Sciatic nerve (tissue), 2 donors: ENCODE measurements at places on chromosomes 3 and 15. TPM values are rescaled to one million over a fixed set of nuclear protein-coding genes. Genes with fewer than 3 reads are reported as not detected.

DNA sequence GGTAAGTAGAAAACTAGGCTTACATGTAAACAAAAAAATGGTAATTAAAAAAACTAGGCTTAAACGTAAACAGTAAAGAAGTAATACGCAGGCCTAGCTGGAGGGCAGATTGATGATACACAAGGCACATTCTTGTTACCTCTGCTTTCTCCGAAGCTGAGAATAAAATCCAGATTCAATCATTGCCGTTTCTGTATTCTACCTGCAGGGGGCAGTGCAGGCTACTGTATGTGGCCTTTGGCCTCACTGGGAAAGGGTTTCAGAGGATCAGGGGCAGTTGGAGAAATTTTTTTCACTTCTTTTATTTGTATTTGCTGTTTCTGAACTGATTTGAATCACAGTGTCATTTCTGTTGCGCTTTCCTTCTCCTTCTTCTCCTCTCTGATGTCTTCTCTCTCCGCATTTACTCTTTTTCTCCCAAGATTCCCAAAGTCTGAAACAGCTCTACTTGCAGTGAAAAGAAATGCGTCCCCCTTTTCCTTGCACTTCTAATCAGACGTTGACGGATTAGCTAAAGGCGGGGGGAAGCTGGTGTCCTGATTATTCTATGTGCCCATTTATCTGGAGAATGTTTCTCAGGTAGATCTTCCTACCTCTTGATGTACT is 67.1 kb upstream of the MCTP2 start:
- DNase-seq: peak; percentile 77

Gene CRABP1
- total RNA-seq: 28.8 TPM

GRCh38 chr15:90241343-90242192 is 7.6 kb downstream of the GDPGP1 start:
- DNase-seq: no peak

- DNase-seq: peak; percentile 42
Measured at GRCh38 chr15:70061696-70062270, 35.9 kb downstream of the TLE3 start.

DNA sequence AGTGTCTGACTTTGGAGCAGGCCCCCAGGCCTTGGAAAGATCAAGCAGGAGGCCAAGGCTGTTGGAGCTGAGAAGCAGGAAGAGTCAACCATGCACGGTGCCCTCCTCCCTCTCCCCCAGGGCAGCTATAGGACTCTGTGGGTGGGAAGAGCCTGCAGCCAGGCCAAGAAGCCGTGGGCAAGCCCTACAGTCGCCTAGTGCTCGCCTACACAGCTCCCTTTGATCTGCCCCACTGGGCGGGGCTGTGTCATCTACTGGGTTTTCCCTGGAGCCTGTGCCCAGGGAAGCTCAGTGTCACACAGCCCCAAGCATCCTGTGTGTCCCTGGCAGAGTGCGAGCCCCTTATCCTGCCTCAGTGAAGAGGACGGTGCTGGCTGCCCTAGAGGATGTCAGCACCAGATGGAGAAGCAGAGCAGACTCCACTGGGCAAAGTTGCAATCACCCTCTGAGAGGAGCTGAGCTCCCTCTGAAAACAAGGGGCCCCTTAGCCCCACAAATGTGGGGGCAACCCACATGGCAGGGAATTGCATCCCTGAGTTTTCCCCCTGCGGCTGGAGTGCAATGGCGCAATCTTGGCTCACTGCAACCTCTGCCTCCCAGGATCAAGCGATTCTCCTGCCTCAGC is 72.2 kb downstream of the KLF13 start:
- no peak for DNase-seq

DNA sequence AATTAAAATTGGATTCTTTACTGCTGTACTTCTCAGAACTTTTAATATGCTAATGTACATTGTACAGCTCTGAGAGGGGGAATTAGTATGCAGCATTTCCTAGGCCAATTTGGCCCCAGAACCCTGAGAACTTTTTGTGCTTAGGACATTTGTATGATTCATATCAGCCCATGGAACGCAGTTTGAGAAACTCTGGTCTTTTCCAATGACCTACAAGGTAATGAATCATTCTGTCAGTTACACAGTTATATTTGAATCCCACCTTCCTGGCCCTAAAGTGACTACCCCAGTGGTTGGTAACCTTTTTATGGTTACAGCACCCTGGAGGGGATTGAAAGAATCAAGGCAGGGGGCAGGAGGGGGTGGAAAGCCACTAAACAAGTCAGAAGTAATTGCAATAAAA is 25.6 kb upstream of the KBTBD12 start:
- no peak for DNase-seq

Gene PIGZ
- 5.4 TPM for total RNA-seq

- DNase-seq: no peak
Measured at GRCh38 chr15:37425541-37425940, 325.2 kb upstream of the MEIS2 start.

GRCh38 chr3:169552533-169552932 is 111.0 kb downstream of the MECOM start:
- DNase-seq: no peak

- no peak for DNase-seq
Measured at GRCh38 chr15:77667338-77668234, 34.9 kb upstream of the LINGO1 start.

DNA sequence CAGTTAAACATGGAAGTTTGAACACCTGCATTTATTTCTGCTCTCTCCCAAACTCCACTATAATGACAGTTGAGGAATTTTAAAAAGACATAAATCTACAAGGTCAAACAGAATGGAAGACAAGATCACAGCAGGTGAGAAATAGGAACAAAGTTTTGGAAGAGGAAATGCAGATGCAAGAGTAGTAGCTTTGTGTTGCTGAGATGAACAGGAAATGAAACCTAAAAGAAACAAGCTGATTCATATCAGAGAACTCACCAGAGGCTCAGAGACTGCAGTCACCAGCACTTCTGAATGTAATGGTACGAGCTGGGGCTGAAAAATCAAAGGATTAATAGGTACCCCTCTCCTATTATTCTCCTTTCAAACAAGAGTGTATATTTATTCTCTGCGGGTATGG is 459.9 kb downstream of the RAP2B start:
- DNase-seq: no peak
